ENCODE measurements at places on chromosomes 12 and 14. TPM values are rescaled to one million over a fixed set of nuclear protein-coding genes. Genes with fewer than 3 reads are reported as not detected.

DNA sequence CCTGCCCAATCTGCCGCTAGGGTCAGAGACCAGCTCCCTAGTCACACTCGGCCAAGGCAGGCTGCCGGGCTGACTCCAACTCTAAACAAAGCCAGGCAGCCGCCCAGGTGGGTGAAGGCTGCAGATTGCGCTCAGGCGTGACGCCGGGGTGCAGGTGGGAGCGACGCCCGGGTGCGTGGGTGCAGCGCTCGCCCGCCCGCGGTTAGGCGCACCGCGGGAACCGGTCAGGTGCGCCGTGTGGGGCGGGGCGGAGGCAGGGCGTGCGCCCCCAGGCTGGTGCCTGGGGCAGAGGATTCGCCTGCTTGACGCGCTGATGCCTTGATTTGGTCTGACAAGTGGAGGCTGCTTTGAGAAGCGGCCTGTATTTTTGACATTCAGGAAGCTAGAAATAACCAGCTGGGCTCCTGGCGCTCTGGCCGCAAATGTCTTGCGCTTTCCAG lies 126.7 kb upstream of the HIF1A start:
- H3K36me3 ChIP-seq: no peaks in the 10 kb centered on the region
- no peak overlapping the region for H3K27ac ChIP-seq
- DNase-seq: no peak

GRCh38 chr14:84688297-84689025 lies 841.5 kb upstream of the FLRT2 start:
- DNase-seq: no peak
- no peaks in the 10 kb centered on the region for H3K4me1 ChIP-seq
- H3K4me3 ChIP-seq: no peak overlapping the region
- no peaks in the 10 kb centered on the region for H3K36me3 ChIP-seq

DNA sequence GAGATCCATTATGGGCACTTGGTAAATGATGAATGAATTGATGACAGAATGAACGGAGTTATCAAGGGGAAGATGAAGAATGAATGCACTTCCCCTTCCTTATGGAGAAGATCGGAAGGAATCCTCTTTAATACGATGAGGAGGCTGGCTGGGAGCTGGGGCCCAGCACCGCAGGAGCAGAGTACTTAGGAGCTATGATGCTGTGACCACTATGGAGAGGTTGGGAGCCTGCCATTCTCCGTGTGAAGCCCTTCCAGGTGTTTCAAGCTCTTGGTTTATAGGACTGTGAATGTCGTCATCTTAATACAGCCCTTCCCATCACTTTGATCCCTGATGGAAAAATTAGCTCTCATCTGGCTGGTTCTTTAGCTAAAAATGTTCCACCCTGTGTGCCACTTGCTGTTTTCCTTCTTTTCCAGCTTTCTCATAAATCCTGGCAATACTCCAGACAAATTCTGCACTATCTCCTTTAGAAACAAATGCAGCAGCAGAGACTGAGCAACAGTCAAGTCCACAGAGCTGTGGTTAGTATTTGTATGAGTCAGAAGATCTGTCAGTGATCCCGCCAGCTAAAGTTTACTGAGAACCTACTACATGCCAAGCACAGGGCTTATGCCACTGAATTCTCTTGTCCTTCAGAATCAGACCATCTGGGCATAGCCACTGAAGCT lies 263.1 kb upstream of the CRY1 start:
- H3K27ac ChIP-seq: no peak overlapping the region
- DNase-seq: peak; percentile 31
- H3K27me3 ChIP-seq: no peaks in the 10 kb centered on the region
- no peaks in the 10 kb centered on the region for H3K36me3 ChIP-seq

- no peak overlapping the region for H3K4me3 ChIP-seq
- no peaks in the 10 kb centered on the region for H3K4me1 ChIP-seq
- H3K36me3 ChIP-seq: no peaks in the 10 kb centered on the region
- DNase-seq: no peak
Measured at GRCh38 chr14:45838597-45838996, 585.6 kb upstream of the MIS18BP1 start.

DTX1 gene
- total RNA-seq: not detected
